ENCODE measurements at places on chromosomes 6 and 20. TPM values are rescaled to one million over a fixed set of nuclear protein-coding genes. Genes with fewer than 3 reads are reported as not detected.

BPIFA1 gene
- not detected for total RNA-seq

DNA sequence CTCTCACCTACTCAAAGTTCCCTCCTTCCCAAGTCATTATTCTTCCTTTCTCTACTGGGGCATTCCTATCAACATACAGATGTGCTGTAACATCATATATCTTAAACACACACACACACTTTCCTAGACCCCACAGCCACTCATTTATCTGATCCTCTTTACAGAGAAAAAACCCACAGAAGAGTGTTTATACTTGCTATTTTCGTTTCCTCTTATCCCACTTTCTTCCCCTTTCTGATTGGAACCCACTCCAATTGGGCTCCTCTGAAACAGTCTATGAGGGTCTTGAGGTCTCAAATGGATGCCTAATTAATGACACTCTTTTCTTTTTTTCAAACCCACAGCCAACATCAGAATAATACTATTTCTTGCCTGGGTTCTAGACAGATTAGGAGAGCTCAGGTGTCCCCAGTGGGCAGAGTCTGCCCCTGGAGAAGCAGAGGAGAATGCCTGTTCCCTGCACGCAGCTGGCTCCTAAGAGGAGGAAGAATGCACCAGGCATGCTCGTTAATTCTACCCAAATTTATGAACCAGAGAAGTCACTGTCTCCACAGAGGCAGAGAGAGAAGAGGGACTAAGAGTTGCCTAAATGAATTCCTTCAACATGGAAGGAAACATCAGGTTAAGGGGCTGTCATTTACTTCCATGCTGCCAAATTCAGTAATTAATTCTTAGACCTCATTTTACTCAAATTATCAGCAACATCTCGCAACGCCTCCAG, 65.9 kb downstream of the CRYBG1 start:
- no peak for DNase-seq

OPRL1 gene
- 9.5 TPM for total RNA-seq

DNA sequence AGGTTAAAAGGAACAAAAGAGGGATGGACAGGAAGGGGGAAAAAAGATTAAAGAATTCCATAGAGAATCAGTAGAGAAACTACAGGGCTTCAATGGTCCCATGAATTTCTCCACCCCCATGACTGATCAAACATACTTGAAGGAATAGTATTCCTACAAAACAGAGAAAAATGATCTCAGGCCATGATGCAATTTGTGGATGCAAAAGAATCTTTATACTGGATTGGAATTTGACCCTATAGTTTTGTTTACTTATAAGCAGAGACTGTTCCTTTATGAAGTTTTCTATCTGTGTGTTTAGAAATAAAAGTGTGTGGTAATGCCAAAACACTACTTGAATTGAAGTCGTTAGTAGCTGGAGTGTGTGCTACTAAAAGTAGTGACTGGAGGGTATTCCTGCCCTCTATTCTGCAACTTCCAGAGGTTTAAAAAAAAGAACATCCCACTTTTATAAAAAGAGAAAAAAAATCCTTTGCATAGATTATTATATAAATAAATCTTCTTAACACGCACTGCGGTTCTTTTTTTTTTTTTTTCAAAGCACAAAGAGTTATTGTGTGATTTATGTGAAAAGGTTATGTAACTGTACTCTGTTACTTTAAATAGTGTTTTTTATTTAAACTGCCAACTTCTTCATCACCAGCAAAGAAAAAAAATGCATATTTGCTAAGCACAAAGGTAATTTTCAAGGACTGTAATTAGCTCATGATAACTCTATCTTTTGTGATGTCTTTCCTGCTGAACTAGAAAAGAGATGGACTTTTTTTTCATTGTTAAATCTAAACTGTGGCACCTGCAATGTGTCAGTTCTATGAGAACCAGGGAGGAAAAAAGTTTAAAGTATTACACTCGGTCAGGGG, 214.5 kb upstream of the CITED2 start:
- DNase-seq, result no peak

IMPG1 gene
- total RNA-seq, result 0.36 TPM

- DNase-seq, result no peak
Measured at GRCh38 chr6:161835500-161836215, 561.8 kb upstream of the AGPAT4 start.

DDO gene
- 0.45 TPM for total RNA-seq

CDSN gene
- total RNA-seq, result not detected

RIPPLY2 gene
- total RNA-seq, result 8.0 TPM

DNA sequence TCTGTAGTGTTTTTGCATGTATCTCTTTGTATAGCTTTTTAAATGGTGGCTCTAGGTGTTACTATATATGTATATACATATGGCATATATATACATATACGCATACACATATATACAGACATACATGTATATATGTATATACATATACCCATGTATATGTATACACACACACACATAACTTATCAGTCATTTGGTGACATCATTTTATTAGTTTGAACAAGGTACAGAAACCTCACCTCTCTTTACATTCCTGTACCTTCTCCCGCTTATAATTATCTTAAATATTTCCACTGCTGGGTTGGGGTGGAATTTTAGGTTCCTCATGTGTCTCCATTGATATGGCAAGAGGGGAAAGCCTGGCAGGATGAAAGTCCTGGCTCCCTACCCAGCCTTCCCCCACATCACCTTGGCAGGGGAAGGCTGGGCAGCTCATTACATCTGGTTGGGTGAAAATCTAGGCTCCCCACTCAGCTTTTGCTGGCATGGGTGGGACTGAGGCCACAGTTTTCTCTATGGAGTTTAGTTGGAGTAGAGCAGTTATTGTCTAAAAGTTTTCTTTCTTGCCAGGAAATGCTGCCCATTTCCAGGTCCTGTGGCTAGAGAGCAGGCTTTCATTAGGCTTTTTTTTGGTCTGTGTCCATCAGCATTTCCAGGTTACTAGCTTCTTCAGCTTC, 7.6 kb downstream of the GLO1 start:
- DNase-seq, result no peak

- no peak for DNase-seq
Measured at GRCh38 chr6:104326173-104327001, 533.3 kb downstream of the HACE1 start.

DNA sequence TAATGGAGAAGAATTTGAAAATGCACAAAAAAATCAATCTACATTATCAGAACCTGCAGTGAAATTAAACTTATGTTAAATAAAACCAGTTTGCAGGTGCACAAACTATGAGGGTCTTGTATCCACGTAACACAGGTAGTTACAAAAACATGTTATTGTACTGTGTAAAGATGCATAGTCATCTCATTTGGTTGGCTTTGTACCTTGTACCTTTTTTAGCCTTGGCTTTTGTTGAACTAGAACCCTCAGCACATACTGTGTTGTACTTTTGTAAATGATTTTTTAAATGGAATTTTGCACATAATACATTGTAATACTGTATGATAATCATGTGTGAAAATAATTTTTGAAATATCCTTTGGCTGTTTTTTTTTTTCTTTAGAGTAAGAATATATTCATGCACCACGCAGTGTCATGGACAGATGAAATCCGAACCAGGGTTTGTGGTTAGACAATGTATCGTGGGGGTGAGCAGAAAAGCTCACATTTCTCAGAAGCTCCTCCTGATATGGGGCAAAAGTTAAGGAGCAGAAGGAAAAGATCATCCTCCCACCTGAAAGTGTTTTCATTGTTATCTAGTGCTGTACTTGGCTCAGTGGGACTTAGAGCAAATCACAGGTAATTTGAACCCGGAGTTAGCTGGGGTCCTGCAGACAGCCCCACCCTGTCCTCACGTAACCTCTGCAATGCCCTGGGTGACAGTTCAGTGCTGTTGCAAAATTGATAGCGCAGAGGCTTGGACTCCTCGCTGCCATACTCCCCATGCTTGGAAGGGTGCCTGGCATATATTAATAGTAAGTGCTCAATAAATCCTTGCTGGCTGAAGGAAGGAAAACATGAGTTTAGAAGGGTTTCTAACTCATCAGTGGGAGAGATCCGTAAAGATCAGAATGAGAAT, 14.8 kb upstream of the NAA20 start:
- no peak for DNase-seq

NRSN1 gene
- 26.8 TPM for total RNA-seq

EEF1A2 gene
- total RNA-seq, result 78.4 TPM

- no peak for DNase-seq
Measured at GRCh38 chr20:44120676-44121425, 66.1 kb downstream of the JPH2 start.

GRCh38 chr6:11025921-11026635, 18.0 kb downstream of the ELOVL2 start:
- DNase-seq, result no peak

RBBP8NL gene
- not detected for total RNA-seq

FRK gene
- 0.36 TPM for total RNA-seq

EGFL8 gene
- total RNA-seq, result 7.5 TPM

DNA sequence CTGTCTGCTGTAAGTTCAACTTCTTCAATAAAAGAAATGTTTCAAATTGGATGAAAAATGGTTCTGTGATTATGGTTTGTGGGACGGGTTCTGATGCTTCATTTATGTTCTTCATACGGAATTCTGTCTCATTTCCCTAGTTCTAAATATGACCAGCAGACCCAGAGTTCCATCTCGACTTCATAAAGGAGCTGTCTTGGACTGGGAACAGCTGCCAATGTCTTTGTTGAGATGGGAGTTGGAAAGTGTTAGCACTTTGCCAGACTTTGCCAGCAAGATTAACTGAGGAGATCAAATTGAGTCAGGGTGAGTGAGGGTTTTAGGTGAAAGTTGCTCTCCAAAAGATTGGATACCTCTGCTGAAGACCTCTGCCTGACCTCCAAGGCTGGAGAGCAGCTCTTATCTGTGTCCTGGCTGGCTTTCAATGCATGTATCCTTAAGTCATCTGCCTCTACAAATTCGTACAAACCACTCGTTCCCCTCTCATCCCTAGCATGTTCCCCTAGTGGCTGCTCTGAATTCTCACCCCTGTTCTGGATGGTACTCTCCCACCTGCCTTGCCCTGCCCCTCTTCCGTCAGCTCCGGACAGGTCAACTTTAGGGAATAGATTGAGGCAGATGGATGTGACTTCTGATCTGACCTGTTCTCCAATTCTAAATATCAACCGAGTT, at the start of gene EFCAB8:
Gene EFCAB8, plus strand, starts transcription at position 223 of the 672 bp plus-strand sequence. CDS start 4,870 bp downstream, outside the sequence.
- no peak for DNase-seq

TRPC4AP gene
- 47.7 TPM for total RNA-seq

DNA sequence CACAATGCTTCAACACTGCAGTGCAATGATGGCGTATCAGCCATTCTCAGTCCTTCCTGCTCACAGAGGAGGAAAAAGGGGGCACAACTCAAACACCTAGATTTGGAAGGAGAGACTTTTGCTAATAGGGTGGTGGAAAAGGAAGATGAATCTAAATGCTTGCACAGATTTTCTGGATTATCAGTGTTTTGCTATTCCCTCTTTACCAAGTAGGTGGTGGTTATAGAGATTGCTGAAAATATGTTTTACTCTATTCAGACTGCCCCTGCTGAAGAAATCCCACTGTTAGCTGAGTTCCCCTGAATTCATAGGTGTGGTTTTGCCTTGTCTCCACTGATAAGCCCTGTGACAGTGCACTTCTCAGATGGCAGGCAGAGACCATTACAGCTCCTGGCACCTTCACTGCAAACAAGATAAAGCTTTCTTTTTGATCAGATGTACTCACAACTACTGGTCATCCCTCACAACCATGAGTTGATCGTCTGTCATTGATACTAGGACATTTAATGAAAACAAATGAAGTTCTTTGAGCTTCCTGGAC, 311.4 kb downstream of the KIF16B start:
- DNase-seq, result no peak

DNA sequence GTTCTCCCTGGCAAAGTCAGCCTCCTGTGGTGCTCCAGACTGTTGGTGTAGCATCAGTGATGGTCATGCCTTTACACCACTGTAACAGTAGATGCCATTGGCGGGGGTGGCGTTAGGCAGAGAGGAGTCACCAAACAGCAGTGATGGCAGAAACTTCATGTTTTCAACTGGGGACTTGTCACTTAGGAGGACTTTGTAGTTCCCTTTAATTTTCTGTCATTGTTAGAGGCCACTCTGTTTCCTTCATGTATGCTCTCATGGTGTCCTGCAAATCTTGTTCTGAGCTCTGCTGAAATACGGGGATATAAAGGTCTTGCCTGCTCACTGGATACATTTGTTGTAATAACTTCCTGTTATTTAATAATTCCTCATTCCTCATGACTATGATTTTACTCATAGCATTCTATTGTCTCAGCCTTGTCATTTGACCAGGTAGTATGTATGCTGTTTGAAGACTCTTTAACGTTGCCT, 4.6 kb downstream of the MAP3K4 start:
- no peak for DNase-seq
